ENCODE measurements at places on chromosomes 5 and 9. TPM values are rescaled to one million over a fixed set of nuclear protein-coding genes. Genes with fewer than 3 reads are reported as not detected.

OR1Q1 gene
- not detected for total RNA-seq

- no peak for DNase-seq
These were observed 12.1 kb downstream of the NOL8 start for GRCh38 chr9:92312887-92313623.

DNA sequence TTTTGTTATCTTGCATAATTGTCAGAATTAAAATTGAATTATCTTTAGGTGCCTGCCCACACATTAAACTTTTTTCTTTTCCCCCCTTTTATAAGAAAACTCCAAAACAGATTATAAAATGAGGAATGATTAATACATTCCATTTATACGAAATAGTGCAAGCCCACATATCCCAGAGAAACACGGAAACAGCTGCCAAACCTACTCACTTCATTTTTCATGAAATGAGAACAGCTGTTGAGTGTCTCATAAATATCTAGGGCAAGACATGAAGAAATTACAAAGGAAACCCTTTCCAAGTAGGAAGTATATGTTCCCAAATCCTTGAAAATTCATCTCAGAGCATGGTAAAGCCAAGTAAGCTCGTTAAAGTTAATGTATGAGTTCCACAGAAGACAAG is 459.4 kb upstream of the NMUR2 start:
- no peak for DNase-seq

MEF2C gene
- 46.0 TPM for total RNA-seq

GRCh38 chr9:32596936-32597335 is 24.0 kb upstream of the NDUFB6 start:
- DNase-seq: no peak

ACER2 gene
- total RNA-seq: 5.6 TPM

SLC34A3 gene
- total RNA-seq: not detected
